ENCODE measurements at places on chromosomes 6 and 20.

- peak; percentile 43 for DNase-seq
Observed at GRCh38 chr6:26017632-26017966, 55.0 kb downstream of the TRIM38 start.

- DNase-seq: no peak
Observed at GRCh38 chr20:45010399-45010828, 44.1 kb downstream of the STK4 start.

GRCh38 chr6:167350275-167350696, 25.4 kb downstream of the TTLL2 start:
- DNase-seq: no peak

- DNase-seq: no peak
Observed at GRCh38 chr20:42775037-42775436, 414.7 kb downstream of the PTPRT start.

GRCh38 chr20:5377484-5377883, 60.7 kb upstream of the PROKR2 start:
- no peak for DNase-seq

DNA sequence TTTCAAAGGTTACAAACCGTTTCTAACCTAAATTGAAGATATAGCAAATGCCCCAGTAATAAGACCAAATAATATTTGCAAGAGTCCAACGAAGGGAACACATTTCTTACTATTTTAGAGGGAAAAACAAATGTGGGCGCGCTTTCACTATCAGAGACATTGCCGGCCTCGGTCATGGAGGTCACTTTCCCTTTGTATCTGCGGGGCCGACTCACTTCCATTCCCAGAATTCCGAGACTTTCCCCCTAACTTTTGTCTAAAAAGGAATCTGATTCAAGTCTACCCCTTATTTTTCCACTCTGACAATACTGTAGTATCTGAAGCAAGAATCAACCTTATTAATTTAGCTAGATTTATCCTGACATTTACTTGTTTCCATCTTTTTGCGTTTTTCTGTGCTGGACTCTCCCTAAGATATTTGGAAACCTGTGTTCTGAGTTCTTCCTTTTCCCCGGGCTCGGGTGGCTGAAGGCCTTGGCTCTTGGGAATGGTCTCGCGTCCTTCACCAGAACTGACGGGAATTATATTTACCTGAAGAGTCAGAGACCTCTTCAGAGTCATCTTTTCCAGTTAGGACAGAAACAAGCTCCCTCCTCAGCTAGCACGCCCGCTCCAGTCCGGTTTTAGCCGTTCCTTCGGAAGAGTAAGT, 71.8 kb upstream of the ZNF184 start:
- no peak for DNase-seq

GRCh38 chr6:85183841-85184240, 266.0 kb upstream of the NT5E start:
- DNase-seq: no peak

DNA sequence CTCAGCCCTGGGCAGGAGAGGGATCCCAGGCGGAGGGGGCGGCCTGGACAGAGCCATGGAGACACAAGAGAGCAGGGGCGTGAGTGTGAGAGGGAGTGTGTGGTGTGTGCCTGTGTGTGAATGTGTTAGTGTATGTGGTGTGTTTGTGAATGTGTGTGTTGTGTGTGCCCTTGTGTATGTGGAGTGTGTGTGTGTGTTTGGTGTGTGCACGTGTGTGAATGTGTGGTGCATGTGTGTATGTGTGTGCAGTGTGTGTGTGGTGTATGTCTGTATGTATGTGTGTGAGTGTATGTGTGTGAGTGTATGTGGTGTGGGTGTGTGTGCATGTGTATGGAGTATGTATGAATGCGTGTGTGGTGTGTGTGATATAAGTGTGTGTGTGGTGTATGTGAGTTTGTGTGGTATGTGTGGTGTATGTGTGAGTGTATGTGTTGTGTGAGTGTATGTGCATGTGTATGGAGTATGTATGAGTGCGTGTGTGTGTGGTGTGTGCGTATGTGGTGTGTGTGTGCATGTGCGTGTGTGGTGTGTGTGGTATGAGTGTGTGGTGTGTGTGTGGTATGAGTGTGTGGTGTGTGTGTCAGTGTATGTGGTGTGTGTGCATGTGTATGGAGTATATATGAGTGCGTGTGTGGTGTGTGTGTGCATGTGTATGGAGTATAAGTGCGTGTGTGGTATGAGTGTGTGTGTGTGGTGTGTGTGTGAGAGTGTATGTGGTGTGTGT, 175.2 kb upstream of the AFDN start:
- no peak for DNase-seq

DNA sequence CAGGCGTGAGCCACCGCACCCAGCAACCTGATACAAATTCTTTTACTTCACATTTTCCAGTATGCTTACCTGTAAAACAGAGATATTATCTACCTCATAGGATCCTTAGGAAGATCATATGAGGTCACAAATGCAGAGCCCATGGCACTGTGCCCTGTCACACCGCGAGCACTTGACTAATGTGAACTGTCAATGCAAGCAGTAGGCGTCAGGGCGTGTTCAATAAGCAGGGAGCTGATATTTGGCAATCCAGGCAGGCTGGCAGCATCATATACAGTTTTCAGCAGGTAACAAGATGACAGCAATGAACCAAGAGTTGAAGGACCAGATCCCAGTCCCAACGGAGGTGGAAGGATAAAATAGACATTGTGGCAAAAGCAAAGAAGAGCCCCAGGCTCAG, 14.6 kb upstream of the ARID1B start:
- DNase-seq: no peak

DNA sequence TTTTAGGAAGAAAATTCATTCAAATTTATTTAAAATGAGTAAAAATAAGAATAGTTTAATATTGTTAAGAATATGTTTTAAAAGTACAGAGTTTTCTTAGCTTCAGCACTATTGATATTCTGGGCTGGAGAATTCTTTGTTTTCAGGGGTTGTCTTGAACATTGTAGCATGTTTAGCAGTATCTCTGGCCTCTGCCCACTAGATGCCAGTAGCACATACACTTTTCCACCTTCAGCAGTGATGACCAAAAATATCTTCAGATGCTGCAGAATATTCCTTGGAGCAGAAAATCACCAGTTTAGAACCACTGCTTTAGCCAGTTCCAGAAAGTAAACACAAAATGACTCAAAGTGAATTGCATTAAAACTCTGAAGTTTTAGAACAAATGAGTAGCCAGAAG, 19.4 kb upstream of the SDHAF4 start:
- no peak for DNase-seq

DNA sequence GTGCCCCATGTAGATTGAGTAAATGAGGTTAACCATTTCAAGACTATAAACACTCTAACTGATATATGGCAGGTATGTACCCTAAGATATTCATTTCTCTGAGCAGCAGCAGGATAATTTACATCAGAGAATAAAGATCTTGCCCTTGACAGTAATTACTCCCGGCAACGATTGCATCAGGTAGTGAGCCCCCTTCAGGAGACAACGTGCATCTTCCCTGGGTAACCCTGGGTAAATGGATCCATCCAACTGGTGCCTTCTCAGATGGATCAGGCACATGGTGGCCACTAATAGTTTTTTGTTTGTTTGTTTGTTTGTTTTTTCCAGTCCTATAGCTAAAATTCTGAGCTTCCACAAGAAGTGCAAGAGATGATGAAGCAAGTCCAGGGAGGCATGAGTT, 469.4 kb upstream of the SLC35B3 start:
- DNase-seq: no peak

DNA sequence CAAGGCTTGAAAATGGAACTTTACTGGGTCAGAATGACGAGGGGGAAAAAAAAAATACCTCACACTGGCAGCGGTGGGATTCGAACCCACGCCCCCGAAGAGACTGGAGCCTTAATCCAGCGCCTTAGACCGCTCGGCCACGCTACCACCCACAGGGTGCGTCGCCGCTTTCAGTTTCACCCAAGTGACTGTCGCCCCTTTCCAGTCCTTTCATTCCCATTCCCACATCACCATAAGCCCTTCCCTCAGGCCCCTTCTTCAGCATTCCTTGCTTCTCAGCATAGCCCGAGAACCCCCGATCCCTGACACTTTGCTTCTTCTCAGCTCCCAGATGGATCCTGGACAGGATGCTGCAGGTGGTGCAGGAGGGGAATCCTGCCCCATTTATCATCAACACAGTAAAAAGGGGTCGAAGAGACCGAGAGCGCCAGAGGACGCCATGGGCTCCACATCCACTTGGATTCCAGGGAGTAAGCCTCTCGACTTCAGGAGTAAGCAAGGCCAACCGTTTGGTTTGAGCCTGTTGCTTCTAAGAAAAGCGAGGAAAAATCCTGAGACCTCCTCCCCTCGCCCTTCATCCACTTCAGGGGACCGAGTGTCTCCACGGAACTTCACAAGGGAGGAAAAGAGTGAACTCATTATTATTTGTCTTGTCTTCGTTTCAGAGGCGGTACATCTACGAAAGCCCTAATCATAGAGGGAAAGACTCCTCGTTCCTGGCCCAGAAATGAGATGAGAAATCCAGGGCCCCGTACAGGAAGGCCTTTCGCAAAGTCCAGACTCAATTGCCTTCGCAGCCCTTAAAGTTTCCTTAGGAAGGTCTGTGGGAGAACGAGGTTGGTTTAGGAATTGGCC, 20.0 kb upstream of the TRIM27 start:
- peak; percentile 51 for DNase-seq

DNA sequence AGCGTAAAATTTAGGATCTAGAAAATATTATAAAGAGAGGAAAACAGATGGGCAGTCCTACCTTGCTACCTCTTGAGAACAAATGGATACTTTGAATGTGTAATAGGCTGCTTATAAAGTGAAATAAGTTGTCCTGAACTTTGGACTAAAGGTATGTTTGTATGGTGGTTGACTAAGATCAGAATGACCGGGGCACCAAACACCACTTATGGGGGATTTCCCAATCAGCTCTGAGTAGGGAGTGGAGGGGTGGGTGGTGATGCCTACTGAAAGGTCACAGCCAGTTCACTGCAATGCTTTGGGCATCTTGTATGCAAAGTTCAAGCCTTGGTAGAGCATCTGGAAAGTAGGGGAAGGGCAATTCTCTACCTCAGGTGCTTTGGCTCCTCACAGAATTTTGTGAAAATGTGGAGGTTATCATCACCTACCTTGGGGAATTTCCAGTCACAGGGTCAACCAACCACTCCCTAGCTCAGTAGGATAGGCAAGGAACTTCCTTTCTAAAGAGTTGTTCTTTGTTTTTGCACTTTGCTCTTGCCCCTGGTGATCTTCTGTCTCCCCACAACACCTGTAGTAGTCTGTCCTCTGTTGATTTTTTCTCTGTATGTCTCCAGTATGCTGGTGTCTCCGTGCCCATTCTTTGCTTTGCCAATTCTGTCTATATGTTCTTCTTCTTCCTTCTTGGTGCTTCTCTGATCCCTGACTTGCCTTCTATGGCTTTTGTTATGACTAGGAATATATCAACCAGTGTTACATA, at the start of gene TRIM31:
Gene TRIM31 (minus strand): TSS at position 88 of the 757 bp plus-strand sequence. CDS start 285 bp downstream, outside the sequence.
- DNase-seq: no peak

GRCh38 chr20:51918561-51918960, 116.2 kb upstream of the SALL4 start:
- DNase-seq: no peak

GRCh38 chr6:145071836-145072235, 663.5 kb downstream of the EPM2A start:
- no peak for DNase-seq

GRCh38 chr20:23497536-23497935, 6.6 kb downstream of the CST8 start:
- DNase-seq: no peak

DNA sequence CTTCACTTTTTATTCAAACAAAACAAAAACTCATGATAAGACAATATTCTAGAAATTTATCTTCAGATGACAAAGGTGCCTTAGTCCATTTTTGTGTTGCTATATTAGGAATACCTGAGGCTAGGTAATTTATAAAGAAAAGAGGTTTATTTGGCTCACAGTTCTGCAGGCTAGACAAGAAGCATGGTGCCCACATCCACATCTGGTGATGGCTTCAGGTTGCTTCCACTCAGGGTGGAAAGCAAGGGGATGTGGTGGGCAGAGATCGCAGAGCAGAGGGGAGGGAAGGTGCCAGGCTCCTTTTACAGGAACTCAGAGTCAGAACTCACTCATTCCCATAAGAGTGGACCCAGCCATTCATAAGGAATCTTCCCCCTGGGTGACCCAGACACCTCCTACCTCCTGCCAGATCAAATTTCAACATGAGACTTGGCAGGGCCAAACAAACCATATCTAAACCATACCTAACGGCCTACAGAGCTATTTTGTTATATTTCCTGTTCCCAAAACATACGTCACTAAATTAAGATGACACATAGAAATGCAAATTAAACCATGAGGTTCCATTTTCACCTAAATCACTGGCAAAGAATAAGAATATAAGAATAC, 26.4 kb downstream of the ABHD12 start:
- DNase-seq: no peak

- DNase-seq: no peak
Observed at GRCh38 chr20:60108397-60108796, 150.2 kb downstream of the CDH26 start.

GRCh38 chr6:95687839-95688238, 110.5 kb downstream of the MANEA start:
- no peak for DNase-seq

DNA sequence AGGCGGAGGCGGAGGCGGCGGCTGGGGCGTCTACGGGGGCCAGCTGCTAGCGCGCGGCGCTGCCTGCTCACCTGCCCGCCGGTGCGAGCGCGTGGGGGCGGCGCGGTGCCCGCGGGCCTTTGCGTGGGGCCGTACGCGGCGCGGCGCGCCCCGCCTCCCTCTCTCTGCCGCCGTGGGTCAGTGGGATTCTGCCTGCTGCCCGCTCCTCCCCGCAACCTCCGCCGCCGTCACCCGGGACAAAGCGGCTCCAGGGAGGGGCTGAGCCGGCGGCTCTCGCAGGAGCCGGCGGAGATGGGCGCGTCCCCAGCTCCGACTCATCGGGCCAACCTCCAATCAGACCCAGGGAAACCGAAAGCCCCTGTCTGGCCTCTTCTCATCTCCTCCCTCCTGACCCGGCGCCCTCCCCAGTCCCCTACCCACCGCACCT, at the start of gene RCAN2:
Gene RCAN2 (minus strand): TSS at position 249 of the 427 bp plus-strand sequence.
- peak; percentile 2 for DNase-seq

DNA sequence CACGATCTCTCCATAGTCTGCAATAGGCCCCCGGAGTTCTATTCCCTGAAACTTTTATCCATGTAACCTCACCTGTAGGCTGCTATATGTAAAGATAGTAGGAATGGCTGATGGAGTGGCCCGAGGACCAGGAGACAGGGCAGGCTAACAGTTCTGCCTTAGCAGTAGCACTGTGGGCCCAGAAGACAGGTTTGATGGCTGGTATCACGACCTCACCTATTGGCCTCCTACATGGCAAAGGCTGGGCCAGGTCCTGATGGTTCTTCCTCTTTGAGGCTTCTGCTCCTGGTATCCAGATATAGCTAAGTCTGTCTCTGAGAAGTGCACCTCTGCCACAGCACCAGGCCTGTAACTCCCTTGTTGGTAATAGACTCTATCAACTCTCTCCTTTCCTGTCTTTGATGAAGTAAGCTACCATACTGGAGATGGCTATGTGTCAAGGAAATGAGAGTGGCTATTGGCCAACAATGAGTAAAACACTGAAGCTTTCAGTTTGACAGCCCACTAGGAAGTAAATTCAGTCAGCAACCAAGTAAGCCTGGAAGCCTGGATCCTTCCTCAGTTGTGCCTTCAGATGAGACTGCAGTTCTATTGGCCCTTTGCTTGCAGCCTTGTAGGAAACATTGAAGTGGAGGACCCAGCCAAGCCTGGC, 5.7 kb downstream of the SPEF1 start:
- DNase-seq: no peak

All from effector memory CD8-positive, alpha-beta T cell (primary cell).